ENCODE measurements at places on chromosomes 6 and 20.

DNA sequence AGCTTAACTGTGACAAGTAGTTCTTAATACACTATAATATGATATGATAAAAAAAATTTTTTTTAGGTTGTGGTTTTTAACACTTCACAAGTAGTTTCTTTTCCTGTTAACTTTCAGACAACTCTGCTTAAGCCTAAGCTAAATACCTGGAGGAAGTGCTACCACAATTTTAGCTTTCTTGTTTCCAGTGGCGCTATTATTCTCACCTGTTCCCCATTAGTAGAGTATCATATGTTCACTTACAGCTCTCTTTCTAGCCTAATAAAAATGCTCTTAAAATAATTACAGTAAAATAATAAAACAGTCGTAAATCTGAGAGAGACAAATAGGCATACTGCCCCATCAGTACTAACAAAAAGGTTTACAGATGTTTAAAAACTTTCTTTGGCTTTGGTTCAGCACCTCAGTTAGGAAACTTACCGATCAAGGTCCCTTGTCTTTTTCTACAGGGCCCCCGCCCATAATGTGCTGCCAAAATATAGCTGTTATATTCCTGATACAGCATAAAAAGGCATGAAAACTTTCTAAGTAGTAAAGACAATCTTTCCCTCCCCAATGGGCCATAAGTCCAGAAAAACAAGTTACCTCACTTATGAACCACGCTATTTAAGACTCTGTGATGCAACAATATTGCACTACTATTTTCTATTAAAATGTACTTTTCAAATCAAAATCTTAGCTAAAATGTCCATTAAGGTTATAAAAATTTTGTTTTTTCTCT lies 57.9 kb downstream of the SESN1 start:
- DNase-seq = no peak

DNA sequence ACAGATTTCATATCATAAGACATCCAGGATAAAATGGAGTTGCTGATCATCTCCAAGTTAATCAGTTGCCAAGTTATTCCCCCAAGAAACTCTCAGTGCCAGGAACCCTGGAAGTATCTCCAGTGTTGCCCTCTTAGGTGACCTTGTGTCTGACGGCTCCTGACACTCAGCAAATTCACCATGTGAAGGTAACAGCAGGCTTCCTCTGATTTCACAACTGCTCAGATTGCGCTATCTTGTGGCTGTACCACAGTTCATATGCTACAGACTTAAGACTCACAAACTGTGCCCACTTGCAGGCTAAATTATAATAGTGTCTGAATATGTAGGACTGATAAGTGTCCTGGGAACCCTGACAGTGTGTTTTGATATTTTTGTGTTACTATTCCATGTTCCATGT lies 186.6 kb upstream of the OPRM1 start:
- no peak for DNase-seq

DNA sequence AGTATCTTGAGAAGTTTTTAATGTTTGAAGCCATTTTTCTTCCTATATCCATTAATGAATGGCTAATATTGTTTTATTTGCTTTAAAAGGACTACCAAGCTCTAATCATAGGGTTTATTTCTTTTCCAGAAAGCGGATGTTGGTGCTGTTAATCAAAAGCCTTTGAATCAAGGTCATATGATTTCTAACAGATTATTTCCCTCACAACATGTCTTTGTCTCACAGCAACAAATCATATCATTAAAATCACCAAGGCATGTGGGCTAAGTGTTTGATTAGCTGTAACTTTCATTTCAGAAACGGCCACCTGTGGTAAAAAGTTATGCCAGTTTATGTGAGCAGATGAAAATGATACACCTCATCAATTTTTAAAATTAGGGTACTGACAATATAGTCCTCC lies 21.7 kb downstream of the TRAF3IP2 start:
- DNase-seq = no peak

DNA sequence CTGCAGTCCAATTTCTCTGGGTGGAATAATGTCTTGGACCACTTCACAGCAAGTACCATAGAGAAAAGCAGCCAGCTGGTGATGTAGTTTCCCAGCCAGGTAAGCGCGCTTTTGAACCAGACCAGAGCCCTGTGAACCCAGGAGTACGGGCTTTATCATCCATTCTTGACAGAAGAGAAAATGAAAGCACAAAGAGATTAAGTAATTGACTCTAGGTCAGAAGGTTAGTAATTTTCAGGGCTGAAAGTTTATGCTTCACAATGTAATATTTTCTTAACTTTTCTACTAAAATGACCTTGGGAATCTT lies 7.1 kb upstream of the UST start:
- DNase-seq = no peak

DNA sequence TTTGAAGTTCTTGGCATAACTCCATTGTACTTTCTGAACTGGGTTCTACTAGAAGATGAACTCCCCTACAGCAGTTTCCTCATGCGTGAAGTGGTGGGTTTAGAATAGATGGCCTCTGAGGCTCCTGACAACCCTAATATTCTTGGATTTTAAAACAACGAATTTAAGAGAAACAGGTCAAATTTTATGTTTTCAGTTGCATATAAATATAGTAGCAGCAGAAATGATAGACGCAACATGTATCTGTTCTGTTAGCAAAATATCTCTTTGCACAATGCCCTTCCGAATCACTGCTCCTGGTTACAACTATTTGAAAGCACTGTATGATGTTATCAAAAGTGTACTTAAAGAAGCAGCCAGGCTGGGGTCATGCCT lies 247.2 kb downstream of the TBC1D7 start:
- DNase-seq = no peak

GRCh38 chr20:50044353-50044960 lies 61.7 kb downstream of the SNAI1 start:
- no peak for DNase-seq

DNA sequence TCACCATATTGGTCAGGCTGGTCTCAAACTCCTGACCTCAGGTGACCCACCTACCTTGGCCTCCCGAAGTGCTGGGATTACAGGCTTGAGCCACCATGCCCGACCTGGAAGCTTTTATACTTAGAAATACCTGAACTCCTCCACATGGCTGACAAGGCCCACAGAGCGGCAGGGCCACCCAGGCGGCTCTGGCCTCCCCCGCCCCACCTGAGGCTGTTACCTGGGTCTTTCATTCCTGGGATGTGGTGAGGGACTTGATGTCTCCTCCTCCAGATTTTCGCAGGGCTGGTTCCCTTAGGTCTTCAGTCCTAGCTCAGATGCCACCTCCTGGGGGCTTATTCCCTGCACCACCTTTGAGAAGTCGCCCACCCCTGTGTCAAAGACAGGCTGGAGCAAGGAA lies 152.1 kb downstream of the LY86 start:
- DNase-seq = no peak

- no peak for DNase-seq
These were observed 371.0 kb downstream of the TAF4 start for GRCh38 chr20:61694682-61695081.

Data from SHP77 treated with DMSO at 0.1 percent for 48 hours (cell line).